ENCODE measurements at places on chromosomes 7 and 10. TPM values are rescaled to one million over a fixed set of nuclear protein-coding genes. Genes with fewer than 3 reads are reported as not detected.
A peak's percentile ranks its signal among the peaks of the same experiment; 100 is the strongest.

GRCh38 chr10:76403912-76404311 lies 972.5 kb downstream of the LRMDA start:
- no peak for DNase-seq

DNA sequence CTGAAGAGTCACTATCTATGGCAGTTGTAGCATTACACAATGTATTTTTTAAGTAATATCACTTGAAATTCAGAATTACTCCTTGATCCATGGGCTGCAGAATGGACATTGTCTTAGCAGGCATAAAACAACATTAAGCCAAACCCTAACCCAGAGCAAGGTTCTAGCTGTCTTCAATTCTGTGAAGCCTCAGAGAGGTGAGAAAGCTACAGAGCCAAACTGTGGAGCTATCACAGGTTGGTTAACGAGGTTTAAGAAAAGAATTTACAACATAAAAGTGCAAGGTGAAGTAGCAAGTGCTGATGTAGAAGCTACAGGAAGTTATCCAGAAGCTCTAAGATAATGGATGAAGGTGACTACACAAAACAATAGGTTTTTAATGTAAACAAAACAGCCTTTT lies 582.7 kb upstream of the POT1 start:
- no peak for DNase-seq

DNA sequence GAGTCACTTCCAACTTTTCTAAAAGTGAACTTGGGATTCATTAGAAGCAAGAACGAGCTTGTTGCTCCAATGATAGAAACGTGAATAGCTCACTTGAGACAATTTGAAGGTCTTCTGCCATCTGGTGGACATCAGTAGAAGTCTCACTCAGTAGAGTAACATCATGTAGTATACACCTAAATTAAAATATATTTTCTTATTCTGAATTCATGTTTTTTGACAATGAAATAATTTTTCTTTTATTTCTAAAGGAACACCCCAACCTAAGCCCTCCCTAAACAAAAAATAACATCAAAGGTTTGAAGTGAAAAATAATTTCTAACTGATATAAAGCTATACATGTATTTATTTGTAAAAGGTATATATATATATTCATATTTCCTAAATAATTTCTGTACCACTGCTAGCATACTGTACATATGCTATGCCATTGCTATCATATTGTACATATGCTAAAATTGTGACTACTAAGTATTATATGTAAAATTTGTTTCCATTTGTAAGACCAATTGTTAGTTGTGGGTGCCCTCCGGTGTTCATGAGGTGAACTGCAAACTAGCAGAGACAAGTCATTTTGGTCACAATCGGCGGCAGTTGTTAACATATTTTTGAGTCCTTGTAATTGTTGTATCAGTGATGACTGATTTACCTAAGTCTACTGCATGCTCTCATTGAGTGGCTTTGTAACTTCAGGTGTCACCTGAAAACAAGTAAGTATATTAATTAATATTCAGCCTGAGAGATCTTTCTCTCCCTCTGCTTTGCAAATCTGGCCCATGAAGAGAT lies 121.9 kb downstream of the PTPRZ1 start:
- DNase-seq: no peak

DNA sequence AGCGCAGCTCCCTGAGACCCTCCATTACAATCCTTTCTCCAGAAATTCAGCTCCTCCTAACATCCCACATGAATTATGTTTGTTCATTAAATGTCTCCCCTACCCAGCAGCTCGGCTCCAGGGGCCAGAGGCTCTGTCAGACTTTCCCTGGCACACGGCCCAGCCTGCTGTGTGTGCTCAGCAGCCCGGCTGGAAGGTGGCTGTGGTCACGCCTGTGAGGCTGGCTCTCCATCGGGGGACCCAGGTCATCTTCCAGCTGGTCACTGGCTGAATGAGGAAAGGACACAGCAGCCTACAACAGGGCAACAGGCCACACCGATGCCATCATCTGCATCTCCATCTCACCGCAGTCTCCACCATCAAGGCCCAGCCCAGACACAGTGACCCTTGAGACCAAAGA lies 219.8 kb downstream of the MAD1L1 start:
- peak; percentile 63 for DNase-seq

GRCh38 chr10:102796407-102797176 lies 40.6 kb downstream of the CYP17A1 start:
- DNase-seq: peak; percentile 94

GRCh38 chr10:75505840-75506506 lies 74.5 kb downstream of the LRMDA start:
- DNase-seq: no peak

CALCR gene
- not detected for total RNA-seq

ZNF680 gene
- 23.5 TPM for total RNA-seq

TAS2R4 gene
- 2.5 TPM for total RNA-seq

TM9SF3 gene
- total RNA-seq: 75.1 TPM

ITPRID1 gene
- total RNA-seq: not detected

Measured in spleen (tissue), 13 donors.